ENCODE measurements at places on chromosomes 6 and 20.

DNA sequence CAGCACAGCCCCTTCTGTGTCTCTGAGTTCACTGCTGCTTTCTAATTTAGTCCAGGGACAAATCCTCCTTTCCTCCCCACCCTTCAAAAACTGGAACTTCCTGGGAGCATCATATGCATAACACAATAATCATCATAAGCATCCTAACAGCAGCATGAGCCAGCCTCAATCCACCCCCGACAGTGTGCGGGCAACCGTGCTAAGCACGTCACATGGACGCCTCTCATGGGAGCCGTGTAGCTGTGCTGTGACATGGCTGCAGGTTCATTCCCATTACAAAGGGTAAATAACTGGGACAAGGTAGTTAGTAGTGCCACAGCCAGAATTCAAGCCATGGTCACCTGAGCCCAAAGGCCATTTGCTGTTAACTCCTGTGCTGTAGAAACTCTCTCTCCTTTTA lies 24.5 kb upstream of the ULBP3 start:
- H3K27me3 ChIP-seq = no peaks in the 10 kb centered on the region
- no peak for DNase-seq
- H3K27ac ChIP-seq = no peak overlapping the region
- no peak overlapping the region for H3K4me3 ChIP-seq
- no peaks in the 10 kb centered on the region for H3K36me3 ChIP-seq

DNA sequence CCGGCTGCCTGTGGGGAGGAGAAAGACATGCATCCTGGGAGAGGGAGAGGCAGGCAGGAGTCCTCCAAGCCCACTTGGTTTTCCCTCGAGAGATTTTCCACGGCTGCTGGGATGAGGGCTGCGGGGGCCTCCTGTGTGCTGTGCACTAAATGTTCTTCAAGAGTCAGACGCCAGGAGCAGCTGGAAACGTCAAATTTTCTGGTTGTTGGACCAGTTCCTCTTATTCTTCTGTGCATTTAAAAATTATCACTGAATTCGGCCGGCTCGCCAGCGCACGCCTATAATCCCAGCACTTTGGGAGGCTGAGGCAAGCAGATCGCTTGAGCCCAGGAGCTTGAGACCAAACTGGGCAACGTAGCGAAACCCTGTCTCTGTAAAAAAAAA lies 32.8 kb upstream of the NTSR1 start:
- H3K4me1 ChIP-seq = no peaks in the 10 kb centered on the region
- no peaks in the 10 kb centered on the region for H3K27me3 ChIP-seq
- no peak overlapping the region for H3K4me3 ChIP-seq
- no peak overlapping the region for H3K27ac ChIP-seq

DNA sequence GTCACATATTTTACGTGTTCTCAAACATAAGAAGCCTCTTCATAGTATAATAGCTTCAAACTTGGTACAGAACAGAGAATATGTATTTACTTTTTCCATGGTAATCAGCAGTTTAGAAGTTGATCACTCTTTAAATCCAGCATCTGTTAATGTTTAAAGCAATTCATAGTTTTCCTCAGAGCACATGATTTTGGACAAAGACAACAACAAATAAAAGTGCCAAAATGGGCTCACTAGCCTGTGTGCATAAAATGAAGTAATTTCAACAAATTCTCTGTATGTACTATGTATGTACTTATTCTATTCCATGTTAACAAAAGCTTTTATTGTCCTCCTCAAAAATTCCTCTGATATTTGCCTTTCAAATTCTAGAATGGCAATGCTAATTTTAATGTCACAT lies 38.1 kb upstream of the UST start:
- H3K4me1 ChIP-seq = peaks cover 13% of the 10 kb centered on the region
- peak overlapping the region; percentile 36 for H3K27ac ChIP-seq
- H3K36me3 ChIP-seq = no peaks in the 10 kb centered on the region
- H3K27me3 ChIP-seq = no peaks in the 10 kb centered on the region
- no peak for DNase-seq

DNA sequence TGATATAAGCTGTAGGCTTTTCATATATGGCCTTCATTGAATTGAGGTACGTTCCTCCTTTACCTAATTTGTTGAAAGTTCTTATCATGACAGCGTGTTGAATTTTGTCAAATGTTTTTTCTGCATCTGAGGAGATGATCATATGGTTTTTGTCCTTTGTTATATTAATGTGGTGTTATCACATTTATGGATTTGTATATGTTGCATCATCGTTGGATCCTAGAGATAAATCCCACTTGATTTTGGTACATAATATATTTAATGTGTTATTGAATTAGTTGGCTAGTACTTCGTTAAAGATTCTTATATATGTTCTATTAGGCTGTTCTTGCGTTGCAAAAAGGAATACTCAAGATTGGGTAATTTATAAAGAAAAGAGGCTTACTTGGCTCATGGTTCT lies 8.6 kb upstream of the WFDC9 start:
- no peaks in the 10 kb centered on the region for H3K27me3 ChIP-seq
- H3K27ac ChIP-seq = no peak overlapping the region
- no peaks in the 10 kb centered on the region for H3K4me1 ChIP-seq

DNA sequence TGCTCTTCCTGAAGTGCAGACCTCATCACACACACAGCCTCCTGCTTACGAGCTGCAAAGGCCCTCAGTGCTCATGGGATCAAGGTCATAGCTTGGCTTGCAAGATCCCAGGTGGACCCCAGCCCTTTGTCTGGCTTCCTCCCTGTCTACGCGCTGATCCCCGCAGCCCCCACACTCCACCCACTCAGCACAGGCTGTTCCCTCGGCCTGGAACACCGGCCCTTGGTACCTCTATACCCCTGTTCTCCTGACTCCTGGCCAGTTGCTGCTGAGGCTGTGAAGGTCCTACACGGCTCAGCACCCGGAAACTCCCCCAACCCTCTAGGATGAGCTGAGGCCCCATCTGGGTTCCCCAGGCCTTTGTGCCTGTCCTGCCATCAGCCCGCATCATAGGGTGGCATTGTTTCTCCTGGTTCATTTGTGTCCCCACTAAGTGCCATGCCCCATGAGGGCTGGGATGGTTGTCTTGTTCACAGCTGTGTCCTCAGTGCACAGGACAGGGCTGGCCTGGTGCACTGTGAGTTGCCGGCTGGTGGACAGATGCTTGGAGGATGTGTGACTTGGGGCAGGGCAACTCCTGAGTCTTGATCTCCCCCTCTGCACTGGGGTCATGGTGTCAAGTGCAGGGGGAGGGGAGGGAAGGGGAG lies 57.0 kb downstream of the ADNP start:
- no peak overlapping the region for H3K4me3 ChIP-seq
- peaks cover 17% of the 10 kb centered on the region for H3K36me3 ChIP-seq
- no peak overlapping the region for H3K27ac ChIP-seq

- DNase-seq = no peak
- peaks cover 34% of the 10 kb centered on the region for H3K4me1 ChIP-seq
- H3K27ac ChIP-seq = peak overlapping the region; percentile 33
Observed at GRCh38 chr20:17958373-17959256, 10.0 kb downstream of the SNX5 start.

- no peak overlapping the region for H3K4me3 ChIP-seq
- H3K27me3 ChIP-seq = no peaks in the 10 kb centered on the region
- no peaks in the 10 kb centered on the region for H3K36me3 ChIP-seq
Observed at GRCh38 chr20:64199395-64199794, 35.1 kb downstream of the MYT1 start.

GRCh38 chr6:35473075-35473849 lies 5.1 kb downstream of the RPL10A start:
- no peak overlapping the region for H3K4me3 ChIP-seq

- H3K4me1 ChIP-seq = no peaks in the 10 kb centered on the region
- no peak for DNase-seq
- no peak overlapping the region for H3K27ac ChIP-seq
- H3K36me3 ChIP-seq = no peaks in the 10 kb centered on the region
Observed at GRCh38 chr6:163694988-163695398, 280.5 kb downstream of the QKI start.

DNA sequence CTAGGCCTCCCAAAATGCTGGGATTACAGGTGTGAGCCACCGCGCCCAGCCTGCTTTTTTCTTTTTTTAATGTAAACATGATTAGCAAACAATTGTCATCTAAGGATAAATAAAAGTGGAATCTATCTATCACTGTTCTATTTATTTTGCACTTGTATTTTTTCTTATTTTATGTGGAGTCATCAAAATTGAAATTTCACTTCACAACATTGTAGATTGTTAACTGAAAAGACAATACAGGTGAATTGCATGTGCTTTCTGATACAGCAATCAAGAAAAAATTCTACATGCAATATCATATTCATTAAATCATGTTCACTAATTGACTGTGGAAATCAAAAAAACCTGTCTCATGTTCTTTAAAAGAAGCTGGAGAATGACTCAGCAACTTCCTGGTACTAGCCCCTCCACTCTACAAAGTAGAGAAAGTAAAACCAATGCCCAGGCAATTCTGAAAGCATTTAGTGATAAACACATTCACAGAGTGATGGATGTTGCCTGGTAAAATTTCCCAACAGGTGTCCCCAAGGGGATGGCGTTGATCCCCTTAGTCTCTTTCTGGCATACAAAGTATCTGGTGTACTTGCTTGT lies 10.7 kb upstream of the RFX6 start:
- no peaks in the 10 kb centered on the region for H3K4me1 ChIP-seq
- DNase-seq = no peak
- H3K27me3 ChIP-seq = no peaks in the 10 kb centered on the region
- no peak overlapping the region for H3K4me3 ChIP-seq

GRCh38 chr20:1631309-1632151 lies 11.7 kb upstream of the SIRPB1 start:
- no peak overlapping the region for H3K27ac ChIP-seq
- no peak overlapping the region for H3K4me3 ChIP-seq
- H3K27me3 ChIP-seq = no peaks in the 10 kb centered on the region

DNA sequence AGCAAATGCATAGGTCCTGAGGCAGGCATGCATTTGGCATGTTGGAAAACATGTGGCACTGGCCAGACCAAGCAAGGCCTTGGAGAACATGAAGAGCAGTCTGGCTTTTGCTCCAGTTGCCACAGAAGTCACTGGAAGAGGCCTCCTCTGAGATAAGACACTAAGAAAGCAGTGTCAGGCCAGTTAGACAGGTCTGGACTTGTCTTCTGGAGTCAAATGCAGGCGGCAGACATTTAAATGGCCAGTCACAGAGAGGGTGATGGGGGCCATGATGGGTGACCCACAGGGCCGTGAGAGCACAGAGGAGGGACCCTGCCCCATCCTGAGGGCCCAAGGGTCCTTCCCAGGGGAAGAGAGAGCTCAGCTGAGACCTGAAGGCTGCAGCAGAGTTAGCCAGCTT lies 26.7 kb upstream of the ADA start:
- H3K27ac ChIP-seq = no peak overlapping the region
- H3K4me3 ChIP-seq = no peak overlapping the region
- no peaks in the 10 kb centered on the region for H3K36me3 ChIP-seq
- no peaks in the 10 kb centered on the region for H3K27me3 ChIP-seq
- H3K4me1 ChIP-seq = no peaks in the 10 kb centered on the region

DNA sequence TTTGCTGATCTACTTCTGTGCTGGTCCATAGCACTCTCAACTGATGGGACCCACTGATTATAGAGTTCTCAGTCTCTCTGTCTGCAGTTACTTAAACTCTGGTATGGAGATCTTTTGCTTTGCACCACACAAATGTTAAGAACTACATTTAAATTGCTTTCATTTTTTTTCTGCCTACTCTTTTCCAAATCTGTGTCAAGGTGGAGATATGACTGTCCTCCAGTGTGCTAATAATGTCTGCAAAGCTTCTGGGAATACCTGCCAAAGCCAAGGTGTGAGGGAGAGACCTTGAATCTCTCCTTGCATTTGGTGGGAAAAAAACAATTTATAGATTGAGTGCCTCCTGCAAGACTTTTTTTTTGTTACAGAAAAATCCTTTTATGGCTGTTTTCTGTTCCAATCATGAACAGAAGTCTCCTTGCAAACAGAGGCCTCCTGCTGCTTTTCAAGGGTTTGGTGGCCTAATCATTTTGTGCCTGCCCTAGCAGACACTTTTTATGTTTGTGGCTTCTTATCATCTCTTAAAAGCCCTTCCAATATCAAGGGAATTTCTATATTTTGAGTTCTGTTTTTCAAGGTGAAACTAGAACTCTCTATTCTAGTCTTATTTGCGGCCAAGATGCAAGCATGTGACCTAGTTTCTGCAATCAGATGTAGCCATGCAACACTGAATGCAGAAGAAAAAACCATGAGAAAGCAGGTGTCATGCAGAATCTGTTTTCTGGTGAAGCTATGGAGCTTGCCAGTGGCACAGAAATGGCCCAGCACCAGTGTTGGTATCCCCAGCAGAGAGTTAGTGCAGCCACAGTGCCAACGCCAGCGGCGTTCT lies 23.2 kb upstream of the AKIRIN2 start:
- H3K4me1 ChIP-seq = no peaks in the 10 kb centered on the region
- no peaks in the 10 kb centered on the region for H3K36me3 ChIP-seq
- no peak overlapping the region for H3K27ac ChIP-seq
- H3K27me3 ChIP-seq = no peaks in the 10 kb centered on the region
- DNase-seq = no peak

GRCh38 chr6:24658573-24659560 lies 7.8 kb downstream of the TDP2 start:
- peaks cover 22% of the 10 kb centered on the region for H3K36me3 ChIP-seq
- no peak overlapping the region for H3K27ac ChIP-seq
- H3K27me3 ChIP-seq = no peaks in the 10 kb centered on the region
- H3K4me1 ChIP-seq = no peaks in the 10 kb centered on the region
- H3K4me3 ChIP-seq = no peak overlapping the region

DNA sequence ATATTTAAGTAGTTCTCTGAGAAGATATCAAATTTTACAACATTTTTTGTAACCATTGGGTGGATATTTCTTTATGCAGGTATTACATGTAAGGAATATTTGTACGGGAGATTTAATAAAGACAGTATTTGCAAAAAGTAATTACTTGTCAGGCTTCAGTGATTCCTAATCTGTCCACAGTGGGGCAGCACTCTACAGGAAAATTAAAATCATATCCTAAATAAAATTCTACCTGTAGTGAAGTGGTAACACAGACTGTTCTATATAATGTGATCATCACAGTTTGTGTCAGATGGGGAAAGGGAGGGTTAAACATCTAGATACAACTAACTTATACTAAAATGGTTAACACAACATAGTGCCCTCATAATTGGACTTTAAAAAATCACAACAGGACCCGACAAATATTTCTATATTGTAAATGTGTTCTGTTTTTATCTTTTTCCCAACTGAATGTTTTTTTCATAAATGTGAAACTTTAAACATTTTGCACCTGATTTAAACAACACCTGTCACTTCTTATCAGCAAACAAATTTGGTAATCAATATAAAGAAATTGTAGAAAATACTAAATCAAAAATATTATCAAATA lies 145.6 kb upstream of the MANEA start:
- no peaks in the 10 kb centered on the region for H3K36me3 ChIP-seq
- H3K4me1 ChIP-seq = no peaks in the 10 kb centered on the region
- DNase-seq = no peak

GRCh38 chr6:70538376-70538775 lies 28.4 kb upstream of the SDHAF4 start:
- no peaks in the 10 kb centered on the region for H3K4me1 ChIP-seq
- no peak overlapping the region for H3K4me3 ChIP-seq
- no peaks in the 10 kb centered on the region for H3K27me3 ChIP-seq
- H3K36me3 ChIP-seq = peaks cover 7% of the 10 kb centered on the region
- no peak overlapping the region for H3K27ac ChIP-seq

GRCh38 chr6:23713211-23713610 lies 412.8 kb upstream of the NRSN1 start:
- H3K36me3 ChIP-seq = no peaks in the 10 kb centered on the region
- H3K4me3 ChIP-seq = no peak overlapping the region
- no peaks in the 10 kb centered on the region for H3K4me1 ChIP-seq
- H3K27me3 ChIP-seq = no peaks in the 10 kb centered on the region
- no peak for DNase-seq

Measured in ascending aorta (tissue), 2 donors.